ENCODE measurements at places on chromosomes 1 and 21. TPM values are rescaled to one million over a fixed set of nuclear protein-coding genes. Genes with fewer than 3 reads are reported as not detected.

CELA2A gene
- not detected for total RNA-seq

CDK18 gene
- 7.9 TPM for total RNA-seq

HAO2 gene
- total RNA-seq = not detected

HSPB7 gene
- total RNA-seq = not detected

C1orf116 gene
- 0.06 TPM for total RNA-seq

ZNF326 gene
- total RNA-seq = 32.2 TPM

PLXNA2 gene
- 0.39 TPM for total RNA-seq

DNA sequence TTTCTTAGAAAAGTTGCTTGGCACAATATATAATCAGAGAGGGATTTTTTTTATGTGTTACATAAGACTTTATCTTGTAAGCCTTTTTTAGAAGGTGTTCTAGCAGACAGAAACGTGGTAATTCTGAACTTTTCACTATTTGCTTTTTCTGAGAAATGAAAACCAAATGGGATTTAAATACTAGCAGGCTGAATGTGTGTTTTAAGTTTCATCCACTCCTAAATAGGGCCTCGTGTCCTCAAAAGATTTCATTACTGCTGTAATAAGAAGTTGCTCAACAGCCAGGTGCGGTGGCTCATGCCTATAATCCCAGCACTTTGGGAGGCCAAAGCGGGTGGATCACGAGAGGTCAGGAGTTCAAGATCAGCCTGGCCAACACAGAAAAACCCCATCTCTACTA lies 44.7 kb upstream of the FMO2 start:
- no peak for DNase-seq

- no peak for DNase-seq
These were observed 595.5 kb downstream of the KIF26B start for GRCh38 chr1:245750261-245750660.

DNA sequence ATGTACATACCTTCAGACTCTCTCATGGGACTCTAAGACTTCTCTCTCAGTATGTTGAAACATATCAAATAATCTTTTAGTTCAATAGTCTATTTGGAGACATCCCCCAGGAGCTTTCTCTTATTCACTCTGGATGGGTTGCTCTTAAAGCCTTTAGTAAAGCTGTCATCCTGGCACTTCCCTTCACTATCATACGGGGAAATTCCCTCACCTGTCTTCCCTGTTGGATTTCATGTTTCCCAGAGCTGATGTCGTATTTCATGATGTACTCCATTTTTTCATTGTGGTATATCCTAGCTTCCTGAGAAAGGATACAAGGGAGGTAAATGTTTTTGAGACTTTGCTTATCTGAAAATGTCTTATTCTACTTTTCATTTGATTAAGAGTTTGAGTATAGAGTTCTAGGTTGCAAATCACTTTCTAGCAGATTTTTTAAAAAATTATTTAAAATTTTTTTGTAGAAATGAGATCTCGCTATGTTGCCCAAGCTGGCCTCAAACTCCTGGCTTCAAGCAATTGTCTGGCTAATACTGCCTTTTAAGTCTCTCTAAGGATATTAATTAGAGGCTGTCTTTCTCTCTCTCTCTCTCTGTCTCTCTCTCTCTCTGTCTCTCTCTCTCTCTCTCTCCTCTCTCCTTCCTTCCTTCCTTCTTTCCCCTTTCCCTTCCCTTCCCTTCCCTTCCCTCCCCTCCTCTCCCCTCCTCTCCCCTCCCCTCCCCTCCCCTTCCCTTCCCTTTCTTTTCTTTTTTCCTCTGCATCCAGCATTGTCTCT lies 17.0 kb upstream of the MACF1 start:
- no peak for DNase-seq

- DNase-seq = no peak
These were observed 247.4 kb upstream of the ZP4 start for GRCh38 chr1:238138059-238138626.

DNA sequence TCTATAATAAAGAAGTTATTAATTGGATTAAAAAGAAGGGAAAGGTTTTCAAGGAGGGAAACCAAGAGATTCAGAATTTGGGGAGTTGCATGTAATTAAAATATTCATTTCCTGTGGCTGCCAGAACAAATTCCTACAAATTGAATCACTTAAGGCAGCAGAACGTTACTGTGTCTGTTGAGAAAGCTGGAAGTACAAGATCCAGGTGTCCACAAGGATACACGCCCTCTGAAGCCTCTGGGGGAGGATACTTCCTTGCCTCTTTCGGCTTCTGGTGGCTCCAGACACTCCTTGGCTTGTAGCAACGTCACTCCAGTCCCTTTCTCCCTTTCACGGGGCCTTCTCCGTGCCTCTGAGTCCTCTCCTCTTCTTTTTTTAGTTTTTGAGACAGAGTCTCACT lies 67.9 kb downstream of the KAZN start:
- DNase-seq = no peak
